ENCODE measurements at places on chromosomes 16 and 17. TPM values are rescaled to one million over a fixed set of nuclear protein-coding genes. Genes with fewer than 3 reads are reported as not detected.

GRCh38 chr17:63232565-63233310 is 213.4 kb downstream of the CYB561 start:
- DNase-seq = no peak

DNA sequence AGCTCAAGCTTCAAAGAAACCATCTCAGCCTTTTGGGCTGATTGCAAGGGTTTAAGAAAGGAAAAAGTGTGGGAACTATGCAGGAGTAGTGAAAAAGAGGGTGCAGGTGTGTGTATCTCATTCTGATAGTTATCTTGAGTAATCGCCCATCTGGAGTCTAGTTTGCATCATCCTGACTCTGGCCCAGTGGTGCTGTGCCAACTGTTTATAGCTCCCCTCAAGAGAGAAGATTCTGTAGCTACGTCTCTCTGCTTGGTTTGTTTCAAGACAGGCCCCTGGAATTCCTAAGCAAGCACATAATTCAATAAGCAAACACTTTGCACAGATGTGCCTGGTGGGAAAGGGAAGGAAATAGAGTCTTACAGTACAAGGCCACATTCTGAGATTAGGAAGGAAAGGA is 144.4 kb downstream of the HAPSTR1 start:
- no peak for DNase-seq

DNA sequence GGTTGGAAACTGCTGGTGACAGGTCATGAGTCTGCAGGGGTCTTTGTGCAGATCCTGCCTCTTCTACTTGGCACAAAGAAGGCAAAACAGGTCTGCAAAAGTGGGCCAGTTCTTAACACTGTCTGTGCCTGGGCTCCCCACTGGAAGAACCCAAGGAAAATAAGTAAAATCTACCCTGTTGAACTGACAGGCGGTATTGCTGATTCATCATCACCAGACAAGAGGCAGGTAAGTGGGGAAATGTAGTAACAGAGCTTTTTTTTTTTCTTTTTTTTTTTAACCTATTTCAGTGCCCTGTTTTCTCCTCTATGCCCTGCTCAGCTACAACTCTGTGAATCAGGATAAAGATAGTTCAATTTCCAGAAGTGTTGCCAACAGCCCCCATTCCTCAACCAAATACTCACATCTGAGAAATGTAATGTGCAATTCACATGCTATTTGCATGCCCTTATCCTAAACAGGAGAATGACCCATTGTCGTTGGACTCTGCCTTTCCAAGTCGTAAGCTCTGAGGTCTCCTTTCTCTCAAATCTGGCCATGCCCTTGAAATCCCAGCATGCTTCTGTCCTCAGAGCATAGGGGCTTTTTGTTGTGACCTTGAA is 237.0 kb downstream of the SOX9 start:
- DNase-seq = no peak

- DNase-seq = peak; percentile 25
Observed at GRCh38 chr17:39763051-39763820, 25.5 kb downstream of the GRB7 start.

DNA sequence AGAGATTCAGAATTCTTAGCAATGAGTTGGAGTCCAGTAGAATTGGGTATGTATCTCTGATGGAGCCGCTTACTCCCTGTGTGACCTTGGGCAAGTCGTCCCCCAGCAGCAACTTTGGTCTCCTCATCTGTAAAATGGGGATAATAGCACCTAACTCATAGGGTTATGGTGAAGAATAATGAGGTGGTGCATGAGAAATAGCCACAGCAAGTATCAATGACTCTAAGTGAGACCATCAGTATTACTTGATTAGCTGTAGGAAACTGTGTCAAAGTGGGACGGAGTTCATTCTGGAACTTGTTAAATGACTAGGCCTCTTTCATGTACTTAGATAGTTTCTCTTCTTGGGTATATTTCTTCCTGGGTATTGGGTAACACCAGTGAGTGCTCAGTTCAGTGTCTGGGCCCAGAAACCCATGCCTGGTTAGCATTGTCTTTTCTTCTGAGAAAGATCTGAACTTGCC is 6.4 kb downstream of the PRKCB start:
- no peak for DNase-seq

DNA sequence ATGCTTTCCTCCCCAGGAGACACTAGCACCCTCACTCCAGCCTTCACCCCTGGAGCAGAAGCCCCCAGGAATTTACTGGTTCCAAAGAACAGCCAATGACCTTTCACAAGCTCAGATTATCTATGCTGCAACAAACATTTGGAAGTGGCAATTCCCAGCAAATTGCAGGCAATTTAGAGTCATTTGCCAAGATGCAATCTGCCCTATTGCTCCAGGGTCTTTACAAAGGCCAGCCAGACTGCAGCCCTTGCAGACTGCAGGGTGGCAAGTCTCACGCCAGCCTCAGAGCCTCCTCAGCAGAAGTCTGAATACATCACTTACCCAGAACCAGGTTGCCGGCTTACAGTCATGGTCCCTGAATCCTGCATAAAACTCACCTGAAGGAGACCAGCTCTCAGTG is 21.8 kb downstream of the AXIN1 start:
- no peak for DNase-seq

DNA sequence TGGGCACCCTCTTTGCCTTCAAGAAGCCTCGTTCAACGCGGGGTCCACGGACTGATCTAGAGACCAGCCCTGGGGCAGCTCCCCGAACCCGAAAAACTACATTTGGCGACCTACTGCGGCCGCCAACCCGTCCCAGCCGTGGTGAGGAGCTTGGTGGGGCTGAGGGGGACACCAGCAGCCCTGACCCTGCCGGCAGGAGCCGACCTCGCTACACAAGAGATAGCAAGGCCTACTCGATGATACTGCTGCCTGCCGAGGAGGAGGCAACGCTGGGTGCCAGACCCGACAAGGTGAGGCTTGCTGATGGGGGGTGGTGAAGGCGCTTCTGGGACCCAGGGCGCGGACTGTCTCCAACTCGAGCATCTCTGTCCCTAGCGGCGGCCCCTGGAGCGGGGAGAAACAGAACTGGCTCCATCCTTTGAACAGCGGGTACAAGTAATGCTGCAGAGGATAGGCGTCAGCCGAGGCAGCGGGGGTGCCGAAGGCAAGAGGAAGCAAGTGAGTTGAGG is 5.6 kb downstream of the ACD start:
- DNase-seq = no peak

DNA sequence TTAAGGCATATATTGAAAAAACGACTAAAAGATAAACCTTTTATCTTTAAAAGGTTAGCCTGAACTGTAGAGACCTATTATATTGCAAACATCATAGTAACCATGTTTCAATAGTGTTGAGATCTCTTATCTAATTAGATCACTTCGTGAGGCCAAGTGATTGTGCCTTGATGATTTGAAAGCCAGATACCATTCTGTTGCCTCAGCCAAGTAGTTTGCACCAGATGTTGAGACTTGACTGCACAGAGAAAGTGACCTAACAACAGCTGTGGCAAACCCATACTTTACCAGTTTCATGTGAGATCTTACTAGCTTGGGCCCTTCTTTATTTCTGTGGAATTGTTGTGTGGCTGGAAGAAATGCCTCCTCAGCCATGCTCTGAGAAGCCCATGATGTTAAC is 717.3 kb downstream of the KCNJ2 start:
- no peak for DNase-seq

DNA sequence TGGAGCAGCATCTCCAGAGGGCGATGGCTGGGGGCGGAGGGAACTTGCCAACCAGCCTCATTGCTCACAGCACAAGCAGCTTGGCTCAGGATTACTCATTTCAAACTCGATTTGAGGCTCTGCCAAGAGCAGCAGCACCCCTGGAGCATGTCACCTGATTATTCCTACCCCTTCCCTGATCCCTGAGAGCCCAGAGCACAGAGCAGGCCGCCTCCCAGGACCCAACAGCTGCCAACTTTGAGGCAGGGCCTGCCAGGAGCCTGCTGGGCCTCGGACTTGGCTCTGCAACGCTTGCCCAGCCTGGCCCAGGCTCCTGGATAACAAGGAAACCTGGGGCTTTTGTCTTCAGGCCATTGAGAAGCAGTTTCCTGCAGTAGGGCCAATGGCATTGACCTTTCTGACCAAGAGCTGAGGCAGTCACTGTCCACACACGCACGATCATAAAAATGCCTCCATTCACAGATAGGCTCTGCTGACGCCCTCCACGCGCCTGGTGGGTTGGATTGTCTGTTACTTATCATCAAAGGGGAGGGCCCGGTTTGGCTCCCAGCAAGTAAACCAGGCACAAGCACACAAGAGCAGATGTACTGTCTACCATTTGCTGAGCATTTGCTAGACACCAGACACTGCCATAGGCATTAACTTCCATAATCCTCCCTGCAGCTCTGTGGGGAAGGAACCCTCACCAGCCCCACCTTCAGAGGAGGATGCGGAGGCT is 406.6 kb upstream of the EEF2KMT start:
- peak; percentile 39 for DNase-seq

Gene GNGT2
- not detected for total RNA-seq

Gene MYH1
- not detected for total RNA-seq

Gene RNF112
- total RNA-seq = 0.81 TPM

All from HFFc6 (cell line).